ENCODE measurements at places on chromosomes 16 and 17. TPM values are rescaled to one million over a fixed set of nuclear protein-coding genes. Genes with fewer than 3 reads are reported as not detected.

The MEOX1 gene
- 2.9 TPM for total RNA-seq

The KRTAP3-2 gene
- not detected for total RNA-seq

The VMO1 gene
- total RNA-seq, result 0.38 TPM

The GP1BA gene
- not detected for total RNA-seq

The TOX3 gene
- total RNA-seq, result not detected

The ASGR1 gene
- total RNA-seq, result 1.3 TPM

The KRT36 gene
- not detected for total RNA-seq

The CYTH1 gene
- total RNA-seq, result 509 TPM

The SLC16A6 gene
- total RNA-seq, result 7.9 TPM

The RUNDC3A gene
- 0.38 TPM for total RNA-seq

DNA sequence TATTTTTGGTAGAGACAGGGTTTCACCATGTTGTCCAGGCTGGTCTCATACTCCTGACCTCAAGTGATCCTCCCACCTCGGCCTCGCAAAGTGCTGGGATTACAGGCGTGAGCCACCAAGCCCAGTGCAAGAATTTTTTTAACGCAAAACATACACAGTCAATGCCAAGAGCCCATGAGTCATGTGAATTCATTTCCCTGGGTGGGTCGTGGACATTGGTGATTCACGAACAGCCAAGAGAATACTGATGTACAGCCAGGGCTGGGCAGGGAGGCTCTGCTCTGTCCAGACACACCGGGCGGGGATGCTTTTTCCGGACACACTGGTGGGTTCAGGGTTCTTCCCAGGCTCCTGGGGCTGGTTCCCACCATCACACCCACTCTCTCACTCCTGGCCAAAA is 17.7 kb downstream of the SLC38A8 start:
- no peak overlapping the region for H3K4me3 ChIP-seq
- DNase-seq, result no peak
- no peaks in the 10 kb centered on the region for H3K36me3 ChIP-seq
- H3K4me1 ChIP-seq, result peaks cover 10% of the 10 kb centered on the region
- no peak overlapping the region for H3K27ac ChIP-seq

GRCh38 chr17:35373984-35374765 is 754 bp upstream of the SLFN11 start:
- H3K27ac ChIP-seq, result peak overlapping the region; percentile 94
- DNase-seq, result peak; percentile 27
- peaks cover 2% of the 10 kb centered on the region for H3K36me3 ChIP-seq
- H3K27me3 ChIP-seq, result no peaks in the 10 kb centered on the region

DNA sequence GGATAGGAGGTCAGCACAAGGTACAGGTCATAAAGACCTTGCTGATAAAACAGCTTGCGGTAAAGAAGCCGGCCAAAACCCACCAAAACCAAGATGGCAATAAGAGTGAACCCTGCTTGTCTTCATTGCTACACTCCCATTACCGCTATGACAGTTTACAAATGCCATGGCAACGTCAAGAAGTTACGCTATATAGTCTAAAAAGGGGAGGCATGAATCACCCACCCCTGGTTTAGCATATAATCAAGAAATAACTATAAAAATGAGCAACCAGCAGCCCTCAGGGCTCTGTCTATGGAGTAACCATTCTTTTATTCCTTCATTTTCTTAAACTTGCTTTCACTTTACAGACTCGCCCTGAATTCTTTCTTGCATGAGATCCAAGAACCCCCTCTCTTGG is 1.0 kb upstream of the HSBP1 start:
- H3K27ac ChIP-seq, result no peak overlapping the region
- H3K36me3 ChIP-seq, result no peaks in the 10 kb centered on the region
- DNase-seq, result no peak
- H3K4me3 ChIP-seq, result no peak overlapping the region
- peaks cover 6% of the 10 kb centered on the region for H3K4me1 ChIP-seq

DNA sequence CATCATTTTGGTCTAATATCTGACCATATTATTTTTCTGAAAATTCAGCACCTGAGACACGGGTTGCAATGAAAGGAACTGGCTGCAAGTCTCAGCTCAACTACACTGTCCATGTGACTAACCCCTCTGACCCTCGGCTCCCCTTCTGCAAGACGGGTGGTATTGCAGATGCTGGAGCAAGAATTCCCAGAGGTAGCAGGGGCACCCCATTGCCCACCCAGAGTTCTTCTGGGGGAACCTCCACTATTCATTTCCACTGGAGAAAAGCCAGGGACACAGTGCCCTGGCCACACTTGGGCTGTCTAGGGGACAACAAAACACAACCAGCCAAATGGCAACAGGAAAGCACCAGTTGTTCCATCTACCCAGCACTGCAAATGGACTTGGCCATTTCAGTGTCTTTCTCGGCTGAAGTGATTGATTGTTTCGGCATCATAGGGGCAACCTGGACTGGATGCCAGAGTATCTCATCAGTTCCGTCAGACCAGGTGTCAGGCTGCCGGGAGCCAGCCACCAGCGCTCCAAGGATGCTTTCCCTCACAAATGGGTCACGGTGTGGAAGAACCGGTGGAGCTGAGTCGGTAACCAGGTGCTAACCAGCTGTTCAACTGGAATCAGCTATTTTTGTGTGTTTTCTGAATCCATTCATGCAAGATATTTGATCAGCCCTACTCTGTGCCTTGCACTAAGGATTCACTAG is 58.1 kb downstream of the C16orf78 start:
- H3K4me1 ChIP-seq, result no peaks in the 10 kb centered on the region
- no peak for DNase-seq
- H3K4me3 ChIP-seq, result no peak overlapping the region
- H3K27ac ChIP-seq, result no peak overlapping the region

DNA sequence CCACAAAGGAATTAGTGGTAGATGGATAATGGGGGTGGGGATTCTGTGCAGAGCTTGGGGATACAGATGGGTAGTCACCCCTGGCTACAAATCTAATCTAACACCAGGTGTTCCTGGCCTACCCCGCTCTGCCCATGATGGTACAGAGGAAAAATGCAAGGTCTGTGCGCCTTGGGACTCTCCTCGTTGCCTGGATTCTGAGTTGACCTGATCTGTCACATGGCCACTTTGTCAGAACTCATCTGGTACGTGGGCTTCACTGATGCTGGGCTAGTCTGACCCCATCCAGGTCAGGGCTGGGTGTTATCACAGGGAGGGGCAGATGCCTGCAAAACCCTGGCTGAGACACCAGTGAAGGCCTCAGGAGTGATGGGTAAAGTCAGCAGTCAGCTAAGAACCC is 5.2 kb downstream of the ZNF764 start:
- H3K36me3 ChIP-seq, result peaks cover 29% of the 10 kb centered on the region
- H3K4me3 ChIP-seq, result no peak overlapping the region
- no peak for DNase-seq
- H3K27ac ChIP-seq, result peak overlapping the region; percentile 80
- H3K27me3 ChIP-seq, result no peaks in the 10 kb centered on the region

- H3K4me1 ChIP-seq, result no peaks in the 10 kb centered on the region
- H3K27me3 ChIP-seq, result peaks cover 20% of the 10 kb centered on the region
- DNase-seq, result no peak
- no peak overlapping the region for H3K4me3 ChIP-seq
- H3K27ac ChIP-seq, result no peak overlapping the region
Observed at GRCh38 chr16:58243528-58244004, 45.7 kb upstream of the CSNK2A2 start.

- H3K27ac ChIP-seq, result no peak overlapping the region
- no peak overlapping the region for H3K4me3 ChIP-seq
- H3K36me3 ChIP-seq, result no peaks in the 10 kb centered on the region
Observed at GRCh38 chr17:42906772-42907446, 6.3 kb downstream of the G6PC1 start.

GRCh38 chr17:15651583-15652110 is 32.1 kb upstream of the FBXW10B start:
- H3K27me3 ChIP-seq, result no peaks in the 10 kb centered on the region
- H3K4me1 ChIP-seq, result peaks cover 11% of the 10 kb centered on the region
- no peaks in the 10 kb centered on the region for H3K36me3 ChIP-seq
- no peak overlapping the region for H3K27ac ChIP-seq
- no peak for DNase-seq
- H3K4me3 ChIP-seq, result peak overlapping the region; percentile 16

- peaks cover 6% of the 10 kb centered on the region for H3K27me3 ChIP-seq
- H3K27ac ChIP-seq, result peak overlapping the region; percentile 12
- DNase-seq, result no peak
- H3K4me3 ChIP-seq, result peak overlapping the region; percentile 94
- H3K36me3 ChIP-seq, result peaks cover 5% of the 10 kb centered on the region
Observed at GRCh38 chr16:66751053-66751302, 431 bp downstream of the DYNC1LI2 start.

DNA sequence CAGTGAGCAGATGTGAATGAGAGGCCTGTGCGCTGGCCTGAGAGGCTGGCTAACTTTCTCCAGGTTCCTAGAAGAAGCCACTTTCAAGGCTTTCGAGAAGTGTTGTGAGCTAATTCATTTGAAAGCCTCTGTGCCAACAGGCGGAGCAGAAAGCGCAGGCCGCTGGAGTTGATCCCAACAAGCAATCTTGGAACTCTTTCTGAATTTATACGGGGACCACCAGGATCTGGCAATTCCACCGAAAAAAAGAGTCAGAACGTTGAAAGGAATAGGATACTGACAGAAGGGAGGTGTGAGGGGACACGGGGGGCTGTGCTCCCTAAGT is 71.3 kb upstream of the METRNL start:
- H3K27me3 ChIP-seq, result no peaks in the 10 kb centered on the region
- no peak overlapping the region for H3K4me3 ChIP-seq
- no peak overlapping the region for H3K27ac ChIP-seq
- no peak for DNase-seq

GRCh38 chr16:4081521-4082021 is 34.7 kb downstream of the ADCY9 start:
- peaks cover 2% of the 10 kb centered on the region for H3K36me3 ChIP-seq
- peak; percentile 47 for DNase-seq
- H3K4me3 ChIP-seq, result no peak overlapping the region
- H3K4me1 ChIP-seq, result peaks cover 17% of the 10 kb centered on the region

- no peaks in the 10 kb centered on the region for H3K27me3 ChIP-seq
- no peak for DNase-seq
- no peak overlapping the region for H3K4me3 ChIP-seq
- peaks cover 4% of the 10 kb centered on the region for H3K36me3 ChIP-seq
- peaks cover 71% of the 10 kb centered on the region for H3K4me1 ChIP-seq
Observed at GRCh38 chr16:81447383-81448101, 2.9 kb downstream of the CMIP start.

GRCh38 chr17:57517632-57518456 is 227.3 kb downstream of the CCDC182 start:
- no peak overlapping the region for H3K4me3 ChIP-seq
- no peaks in the 10 kb centered on the region for H3K27me3 ChIP-seq
- H3K4me1 ChIP-seq, result no peaks in the 10 kb centered on the region
- no peaks in the 10 kb centered on the region for H3K36me3 ChIP-seq

DNA sequence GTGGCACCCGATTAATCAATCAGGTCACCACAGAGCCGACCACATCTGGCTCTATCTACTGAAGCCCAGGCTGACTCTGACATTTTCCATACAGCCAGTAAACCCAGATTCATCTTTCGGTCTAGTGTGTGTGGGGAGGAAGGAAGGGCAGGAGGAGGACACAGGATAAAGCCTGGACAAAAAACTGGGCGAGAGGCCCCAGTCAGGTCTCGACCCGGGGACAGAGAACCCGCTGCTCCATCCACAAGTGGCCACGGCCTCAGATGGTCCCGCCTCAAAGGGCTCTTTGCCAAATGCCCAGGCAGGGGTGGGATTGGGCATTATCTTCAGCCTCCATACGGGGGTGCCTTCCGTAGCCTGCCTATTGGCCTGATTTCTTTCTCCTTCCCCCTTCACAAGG is 7.8 kb downstream of the ABR start:
- H3K4me3 ChIP-seq, result no peak overlapping the region
- H3K4me1 ChIP-seq, result no peaks in the 10 kb centered on the region
- DNase-seq, result no peak
- H3K27ac ChIP-seq, result no peak overlapping the region
- no peaks in the 10 kb centered on the region for H3K27me3 ChIP-seq

- H3K27me3 ChIP-seq, result no peaks in the 10 kb centered on the region
- H3K4me3 ChIP-seq, result peak overlapping the region; percentile 86
- H3K4me1 ChIP-seq, result peaks cover 43% of the 10 kb centered on the region
- H3K36me3 ChIP-seq, result peaks cover 28% of the 10 kb centered on the region
Observed at GRCh38 chr17:7842380-7843256, 8.6 kb downstream of the KDM6B start.

- peaks cover 48% of the 10 kb centered on the region for H3K4me1 ChIP-seq
- peaks cover 9% of the 10 kb centered on the region for H3K36me3 ChIP-seq
- no peak for DNase-seq
Observed at GRCh38 chr17:31310886-31311285, 3.0 kb downstream of the EVI2B start.

- H3K4me1 ChIP-seq, result no peaks in the 10 kb centered on the region
- peaks cover 33% of the 10 kb centered on the region for H3K36me3 ChIP-seq
- H3K27ac ChIP-seq, result no peak overlapping the region
- no peak overlapping the region for H3K4me3 ChIP-seq
- no peak for DNase-seq
Observed at GRCh38 chr17:50110591-50111349, 15.6 kb downstream of the PDK2 start.

GRCh38 chr16:68481636-68482035 is 33.3 kb upstream of the SMPD3 start:
- peaks cover 3% of the 10 kb centered on the region for H3K27me3 ChIP-seq
- H3K4me3 ChIP-seq, result no peak overlapping the region
- H3K4me1 ChIP-seq, result no peaks in the 10 kb centered on the region
- H3K27ac ChIP-seq, result no peak overlapping the region
- no peak for DNase-seq

DNA sequence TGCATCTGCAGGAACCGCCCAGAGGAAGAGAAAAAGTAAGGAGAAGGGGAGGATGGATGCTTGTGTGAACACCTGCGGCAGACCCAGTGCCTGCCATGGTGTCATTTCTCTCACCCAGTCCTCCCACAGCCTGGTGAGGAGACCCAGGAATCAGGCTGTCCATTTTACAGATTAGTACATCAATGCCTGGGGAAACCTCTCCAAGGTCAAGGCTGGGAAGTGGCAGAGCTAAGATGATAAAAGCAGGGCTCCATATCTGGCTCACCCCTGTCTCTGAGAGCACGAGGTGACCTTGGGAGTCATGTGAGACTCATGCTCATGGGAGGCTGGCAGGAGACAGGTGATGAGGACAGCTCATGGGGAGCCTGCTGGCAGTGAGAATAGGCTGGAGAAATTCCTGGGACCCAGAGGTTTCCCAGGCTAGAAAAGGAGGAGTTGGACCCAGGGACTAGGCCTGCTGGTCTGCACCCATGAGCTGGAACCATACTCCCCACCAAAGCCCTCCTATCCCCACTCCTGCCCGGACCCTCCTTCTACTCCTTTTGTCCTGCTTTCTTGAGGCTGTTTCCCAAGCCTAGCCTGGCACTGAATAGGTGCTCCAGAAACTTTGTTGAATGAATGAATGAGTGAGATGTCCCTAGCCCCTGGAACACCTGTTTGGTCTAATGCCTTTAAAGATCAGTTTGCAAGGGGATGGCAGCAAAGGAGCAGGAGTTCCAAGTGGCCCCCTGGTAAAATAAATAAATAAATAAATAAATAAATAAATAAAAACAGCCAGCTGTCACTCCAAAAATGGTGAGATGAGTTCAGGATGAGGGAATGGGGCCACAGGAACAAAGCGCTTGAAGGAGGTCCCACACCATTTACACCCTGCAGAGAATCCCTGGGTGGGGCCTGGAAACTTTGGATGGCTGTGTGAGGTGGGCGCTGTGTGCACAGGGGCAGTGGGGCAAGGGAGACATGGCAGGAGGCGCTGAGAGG is 1.6 kb downstream of the ZNF629 start:
- peaks cover 39% of the 10 kb centered on the region for H3K27me3 ChIP-seq
- H3K4me1 ChIP-seq, result peaks cover 19% of the 10 kb centered on the region
- no peak overlapping the region for H3K4me3 ChIP-seq
- H3K27ac ChIP-seq, result no peak overlapping the region
- H3K36me3 ChIP-seq, result peaks cover 6% of the 10 kb centered on the region

GRCh38 chr17:46182961-46183360 is 10.3 kb downstream of the KANSL1 start:
- H3K27me3 ChIP-seq, result no peaks in the 10 kb centered on the region
- no peaks in the 10 kb centered on the region for H3K36me3 ChIP-seq
- peaks cover 81% of the 10 kb centered on the region for H3K4me1 ChIP-seq
- H3K27ac ChIP-seq, result no peak overlapping the region
